ENCODE measurements at places on chromosomes 4 and X.

DNA sequence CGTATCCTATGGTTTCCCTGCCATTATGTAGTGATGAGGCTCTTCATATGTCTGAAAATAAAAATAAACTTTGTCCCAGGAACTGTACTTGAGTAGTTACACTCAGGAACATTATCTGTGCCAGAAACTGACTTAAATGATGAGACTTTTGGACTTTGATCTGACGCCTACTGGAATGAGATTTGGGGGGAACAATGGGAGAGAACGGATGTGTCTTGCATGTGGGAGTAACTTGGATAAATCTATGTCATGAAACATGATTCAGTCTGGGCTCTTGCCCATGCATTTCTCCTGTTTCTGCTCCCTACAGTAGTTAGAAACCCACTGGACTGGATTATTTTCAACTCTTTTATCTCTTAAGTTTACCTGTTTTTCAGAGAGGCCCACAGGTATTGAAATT is 2351.4 kb downstream of the PCDH7 start:
- DNase-seq, result no peak

- no peak for DNase-seq
Measured at GRCh38 chr4:7787681-7788141, 151.9 kb downstream of the AFAP1 start.

DNA sequence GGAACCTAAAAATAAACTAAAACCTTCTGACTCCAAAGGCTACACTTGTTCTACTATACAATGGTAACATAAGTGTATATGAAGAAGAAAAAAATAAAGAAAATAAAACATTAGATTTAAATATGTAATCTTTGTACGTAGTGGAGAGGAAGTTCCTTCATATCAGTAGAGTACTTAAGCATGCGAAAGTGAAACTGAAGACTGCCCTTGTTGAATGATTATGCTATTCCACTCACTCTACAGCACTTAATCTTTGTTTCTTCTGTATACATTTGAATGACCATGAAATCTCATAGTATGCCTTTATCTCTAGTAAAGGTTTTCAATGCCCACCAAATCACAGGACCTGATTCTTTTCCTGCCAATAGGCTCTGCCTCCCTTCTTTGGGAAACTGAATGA is 78.9 kb downstream of the NDST3 start:
- DNase-seq, result peak; percentile 46

DNA sequence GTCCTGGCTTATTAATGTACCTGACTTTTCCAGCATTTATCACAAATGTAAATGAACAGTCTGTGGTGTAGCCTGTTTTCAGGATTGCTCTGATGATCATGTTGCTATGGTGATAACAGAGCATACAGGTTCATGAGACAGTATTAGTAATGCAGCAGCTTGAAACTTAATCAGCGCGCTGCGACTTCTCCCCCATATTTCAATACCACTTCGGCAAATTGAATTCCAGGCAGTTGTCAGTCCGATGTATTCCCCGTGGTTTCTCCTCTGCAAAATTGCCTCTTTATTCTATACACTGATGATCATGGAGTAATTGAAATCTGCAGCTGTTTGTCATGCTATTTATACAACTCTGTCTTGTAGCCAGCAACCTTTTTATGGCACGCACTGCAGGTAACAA is 239.3 kb downstream of the C4orf33 start:
- DNase-seq, result no peak

DNA sequence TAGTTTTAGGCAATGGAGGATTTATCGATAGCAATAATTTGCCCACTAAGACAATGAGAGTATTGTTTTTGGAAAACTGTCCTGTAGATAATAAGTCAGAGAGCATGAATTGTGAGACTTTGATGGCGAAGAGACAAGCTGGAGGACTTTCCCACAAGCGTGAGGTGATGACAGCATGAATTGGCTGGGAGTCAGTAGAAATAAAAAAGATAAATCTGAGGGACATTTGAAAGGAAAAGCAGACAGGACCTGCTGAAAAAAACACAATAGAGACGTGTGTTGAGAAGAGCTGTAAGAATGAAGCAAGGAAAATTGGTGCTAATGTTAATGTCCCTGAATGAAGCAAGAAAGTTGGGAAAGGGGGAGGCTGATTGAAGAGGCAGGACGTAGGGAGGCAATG is 233.5 kb downstream of the DCTD start:
- no peak for DNase-seq

- no peak for DNase-seq
Measured at GRCh38 chr4:136847881-136848621, 684.2 kb downstream of the PCDH18 start.

GRCh38 chr4:150224896-150225591 is 146.8 kb downstream of the DCLK2 start:
- no peak for DNase-seq

- DNase-seq, result peak; percentile 87
Measured at GRCh38 chr4:73707918-73708577, 32.3 kb upstream of the CXCL8 start.

GRCh38 chr4:145316897-145317574 is 136.6 kb upstream of the OTUD4 start:
- no peak for DNase-seq

GRCh38 chr4:155762334-155762733 is 3.5 kb downstream of the GUCY1B1 start:
- no peak for DNase-seq

DNA sequence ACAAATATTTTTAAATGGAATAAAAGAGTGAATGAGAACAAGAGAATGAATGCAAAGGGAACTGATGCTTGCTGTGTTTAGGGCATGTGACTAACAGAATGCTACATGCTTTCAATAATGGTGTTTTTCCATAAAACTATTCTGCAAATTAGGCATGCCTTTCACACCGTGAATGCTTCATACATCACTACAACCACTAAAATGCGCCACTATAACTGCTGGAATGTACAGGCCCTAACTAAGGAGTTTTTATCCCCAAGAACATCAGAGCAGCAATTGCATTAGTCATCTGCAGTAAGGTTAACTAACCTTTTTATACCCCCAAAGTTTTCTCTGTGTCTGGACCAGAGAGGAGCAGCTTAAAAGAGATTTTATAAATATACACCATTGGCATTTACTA is 190.4 kb downstream of the ARAP2 start:
- DNase-seq, result no peak

- DNase-seq, result no peak
Measured at GRCh38 chrX:8591501-8591900, 126.9 kb downstream of the VCX3B start.

DNA sequence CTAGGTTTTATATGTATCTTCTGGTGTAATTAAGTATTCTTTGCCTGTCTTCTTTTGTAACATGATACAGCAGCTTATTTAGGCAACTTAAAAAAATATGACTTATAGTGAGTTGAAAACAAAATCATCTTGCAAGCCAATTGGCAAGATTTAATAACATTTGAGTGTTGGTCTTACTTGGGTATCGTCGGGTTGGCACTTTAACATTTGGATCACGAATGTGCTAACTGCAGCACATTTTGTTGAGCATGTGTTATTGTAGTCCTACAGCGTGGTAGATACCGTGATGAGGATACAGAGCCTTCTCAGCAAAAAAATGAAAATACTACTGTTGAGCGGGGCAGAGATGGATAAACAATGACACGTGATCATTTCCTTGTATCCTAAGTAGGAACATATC is 295.3 kb downstream of the ARHGAP10 start:
- DNase-seq, result no peak

DNA sequence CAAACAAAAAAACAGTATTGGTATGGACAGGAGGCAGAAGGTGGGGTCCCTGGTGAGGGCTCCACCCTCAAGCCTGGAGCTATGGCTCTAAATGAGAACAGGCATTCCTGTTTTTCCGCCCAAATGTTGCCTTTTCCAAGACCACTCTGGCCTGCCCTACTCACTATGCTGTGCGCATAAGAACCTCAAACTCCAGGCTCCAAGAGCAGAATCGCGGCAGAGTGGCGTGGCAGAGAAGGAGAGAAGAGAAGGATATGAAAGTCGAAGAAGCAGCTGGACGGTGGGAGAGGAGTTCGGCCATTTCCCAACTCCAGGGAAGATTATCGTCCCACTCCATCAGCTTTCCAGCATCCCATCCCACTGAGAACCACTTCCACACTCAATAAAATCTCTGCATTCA is 207.8 kb downstream of the FAT4 start:
- DNase-seq, result no peak

GRCh38 chr4:112284662-112285411 is 867 bp downstream of the TIFA start:
- DNase-seq, result peak; percentile 86

DNA sequence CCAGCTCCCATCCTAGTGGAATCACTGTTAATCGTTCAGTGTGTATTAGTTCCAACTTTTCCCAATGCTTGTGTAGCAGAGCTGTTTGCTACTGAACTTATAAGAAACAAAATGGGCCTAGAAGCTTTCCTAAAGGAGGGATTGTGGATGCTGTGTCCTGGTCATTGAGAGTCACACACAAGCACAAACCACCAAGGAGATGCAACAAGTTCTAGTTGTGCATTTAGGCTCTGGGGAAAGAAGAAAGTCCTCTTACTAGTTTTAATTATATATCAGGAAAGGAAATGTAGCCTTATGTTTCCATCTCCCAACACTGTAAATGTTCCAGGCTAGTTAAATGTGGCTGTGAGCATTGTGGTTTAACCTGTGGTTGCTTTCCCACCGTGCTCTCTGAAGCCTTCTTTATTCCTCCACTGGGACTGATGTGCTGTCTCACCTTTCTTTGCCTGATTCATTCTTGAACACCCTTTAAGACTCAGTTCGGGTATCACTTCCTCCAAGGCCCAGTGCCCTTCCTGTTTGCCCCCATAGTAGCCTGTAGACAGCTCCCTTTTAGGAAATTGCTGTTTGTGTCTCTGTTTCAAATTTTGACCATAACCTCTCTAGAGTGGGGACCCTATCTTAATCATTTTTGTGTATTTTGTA is 34.3 kb downstream of the ATP10D start:
- peak; percentile 64 for DNase-seq

DNA sequence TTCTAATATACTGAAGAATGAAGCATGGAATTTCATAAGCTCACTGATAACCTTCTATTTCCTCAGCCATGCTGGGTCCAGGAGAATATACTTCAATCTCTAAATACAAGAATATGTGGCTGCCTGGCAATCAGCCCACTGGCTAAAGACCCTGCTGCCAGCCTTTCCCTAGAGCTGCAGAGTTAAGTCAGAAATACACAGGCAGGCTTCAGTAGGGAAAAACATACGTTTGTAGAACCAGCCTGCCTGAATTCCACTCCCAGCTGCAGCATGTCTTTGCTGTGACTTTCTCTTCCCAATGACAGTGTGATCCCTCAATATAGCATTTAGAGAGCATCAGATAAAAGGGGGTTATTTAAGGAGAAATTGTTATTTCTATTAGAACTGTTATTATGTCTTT is 289.1 kb downstream of the PCDH19 start:
- DNase-seq, result no peak

DNA sequence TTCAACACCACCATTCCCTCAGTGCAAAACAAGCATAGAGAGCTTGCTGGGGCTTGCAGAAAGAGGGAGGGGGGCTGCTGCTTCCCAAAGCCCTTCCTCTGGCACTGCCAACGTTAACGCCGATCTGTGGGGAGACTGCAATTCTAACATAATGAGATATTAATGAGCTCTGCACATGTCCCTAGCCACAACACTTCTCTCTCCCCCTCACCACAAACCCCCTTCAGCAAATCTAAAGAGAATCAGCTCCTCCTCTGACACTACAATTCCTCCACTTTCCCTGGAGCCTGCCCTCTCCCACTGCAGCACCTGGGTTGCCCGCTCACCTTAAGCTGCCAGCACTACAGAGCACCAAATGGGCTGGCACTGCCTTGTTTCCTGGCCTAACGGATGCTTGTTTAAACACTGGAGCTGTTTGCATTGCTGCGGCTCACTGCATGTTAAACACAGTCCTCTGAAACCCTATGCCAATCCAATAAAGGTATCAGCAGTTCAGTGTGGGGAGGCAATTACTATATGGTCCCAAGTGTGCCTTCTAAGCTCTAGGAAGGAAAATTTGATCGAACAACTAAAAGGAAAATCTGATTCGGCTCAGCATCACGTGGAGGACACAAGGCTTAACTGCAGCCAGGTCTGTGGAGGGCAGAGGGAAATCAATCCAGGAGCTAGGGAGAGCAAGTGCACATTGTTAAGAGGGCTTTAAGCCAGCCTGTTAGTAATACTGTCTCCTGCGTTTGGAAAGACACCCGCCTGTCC is 232.4 kb downstream of the MAML3 start:
- no peak for DNase-seq

DNA sequence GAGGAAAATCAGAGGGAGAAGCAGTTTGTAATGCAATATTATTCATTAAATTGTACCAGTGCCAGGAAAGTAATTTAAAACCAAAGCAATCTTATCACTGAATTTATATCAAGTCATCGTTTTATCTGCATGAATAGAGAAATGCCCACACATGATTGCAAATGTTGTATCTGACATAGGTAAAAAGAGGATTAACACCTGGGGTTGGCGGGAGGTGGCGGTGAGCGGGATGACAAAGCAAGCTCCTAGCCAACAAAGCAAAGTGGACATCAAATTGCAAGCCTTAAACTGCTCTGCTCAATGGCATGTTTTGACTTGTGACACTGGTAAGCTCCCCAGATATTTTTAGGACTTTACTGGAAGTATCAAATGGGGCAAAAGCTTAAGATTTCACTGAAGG is 16.4 kb downstream of the HPGD start:
- no peak for DNase-seq

DNA sequence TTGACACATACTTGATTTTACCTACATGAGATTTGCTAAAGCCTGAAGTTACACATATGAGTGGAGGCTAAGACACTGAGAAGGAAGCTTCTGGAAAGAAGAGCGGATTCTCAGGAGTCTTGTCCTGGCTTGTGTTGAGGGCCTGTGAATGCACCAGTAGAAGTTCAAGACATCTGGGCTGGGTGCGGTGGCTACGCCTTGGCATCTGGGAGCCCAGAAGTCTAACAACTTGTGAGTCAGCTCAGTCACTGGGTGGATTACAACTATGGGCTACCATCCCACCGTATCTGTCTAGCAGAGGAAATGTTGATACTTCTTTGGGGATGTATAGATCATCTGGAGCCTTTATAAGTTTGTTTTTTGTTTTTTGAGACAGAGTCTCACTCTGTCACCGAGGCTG is 375.6 kb upstream of the SMIM31 start:
- DNase-seq, result no peak

GRCh38 chr4:104868533-104868932 is 278.1 kb upstream of the TET2 start:
- no peak for DNase-seq

- DNase-seq, result no peak
Measured at GRCh38 chrX:12672367-12673106, 118.7 kb upstream of the PRPS2 start.

GRCh38 chr4:58136604-58137003 is 1026.4 kb upstream of the IGFBP7 start:
- DNase-seq, result no peak

DNA sequence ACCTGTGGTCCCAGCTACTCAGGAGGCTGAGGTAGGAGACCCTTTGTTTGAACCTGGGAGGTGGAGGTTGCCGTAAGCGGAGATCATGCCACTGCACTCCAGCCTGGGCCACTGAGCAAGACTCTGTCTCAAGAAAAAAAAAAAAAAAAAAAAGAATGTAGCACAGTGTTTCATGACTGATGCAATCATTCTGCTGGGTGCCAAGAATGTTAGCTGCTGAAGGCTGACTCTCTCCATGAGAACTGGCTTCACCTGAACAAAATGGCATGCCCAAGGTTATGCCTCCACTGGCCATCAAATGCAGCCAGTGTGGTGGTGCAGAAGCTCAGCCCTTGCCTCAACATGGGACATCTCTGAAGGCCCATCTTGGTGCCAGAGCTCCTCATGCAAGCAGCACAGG is 412.1 kb downstream of the ADAM29 start:
- DNase-seq, result no peak

All from MV-4-11 (cell line).